ENCODE measurements at places on chromosomes 2 and 18.

- peak; percentile 5 for DNase-seq
Observed at GRCh38 chr2:202034249-202035088, 814 bp downstream of the FZD7 start.

- DNase-seq: no peak
Observed at GRCh38 chr2:181648478-181649155, 8.3 kb downstream of the CERKL start.

- no peak for DNase-seq
Observed at GRCh38 chr2:35784777-35785176, 570.8 kb upstream of the CRIM1 start.

DNA sequence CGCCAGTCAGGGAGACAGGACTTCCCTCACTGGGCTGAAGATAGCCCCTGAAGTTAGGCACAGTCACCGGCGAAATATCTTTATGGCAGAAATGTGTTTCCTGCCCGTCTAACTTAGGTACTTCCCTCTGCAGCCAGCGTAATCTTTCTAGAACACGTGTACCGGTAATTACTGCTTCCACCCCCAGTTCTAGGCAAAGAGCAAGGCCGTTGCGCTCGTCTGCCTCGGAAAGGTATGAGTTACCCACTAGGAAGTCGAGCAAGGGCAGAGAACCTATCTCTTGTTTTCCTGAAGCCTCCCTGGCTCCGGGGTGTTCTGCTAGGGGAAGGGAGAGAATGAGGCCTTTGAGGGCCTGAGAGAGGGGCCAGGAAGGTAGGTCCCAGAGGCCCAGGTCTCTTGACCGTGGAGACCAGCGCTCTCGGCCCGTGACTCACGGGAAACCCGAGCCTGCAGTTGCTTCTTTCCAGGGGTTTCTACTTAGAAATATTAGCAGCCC lies 70.0 kb downstream of the TWSG1 start:
- peak; percentile 19 for DNase-seq

- DNase-seq: no peak
Observed at GRCh38 chr18:26227051-26227670, 916 bp downstream of the TAF4B start.

DNA sequence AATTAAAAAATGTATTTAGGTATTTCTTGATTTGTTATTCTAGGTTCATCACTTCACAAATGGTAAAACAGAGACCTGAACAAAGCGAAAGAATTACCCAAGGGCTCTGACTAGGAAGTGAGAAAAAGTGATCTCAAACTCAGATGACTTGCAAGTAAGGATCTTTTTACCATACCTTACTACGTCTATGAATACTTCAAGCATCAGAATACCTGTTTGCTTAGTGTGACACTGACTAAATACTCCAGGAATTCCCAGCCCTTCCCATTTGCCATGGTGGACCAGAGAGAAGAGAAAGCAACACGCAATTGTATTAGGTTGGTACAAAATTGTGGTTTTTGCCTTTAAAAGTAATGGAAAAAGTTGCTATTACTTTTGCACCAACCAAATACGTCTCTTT lies 35.8 kb upstream of the FIGN start:
- no peak for DNase-seq

GRCh38 chr2:205898744-205899143 lies 187.2 kb downstream of the INO80D start:
- DNase-seq: no peak

DNA sequence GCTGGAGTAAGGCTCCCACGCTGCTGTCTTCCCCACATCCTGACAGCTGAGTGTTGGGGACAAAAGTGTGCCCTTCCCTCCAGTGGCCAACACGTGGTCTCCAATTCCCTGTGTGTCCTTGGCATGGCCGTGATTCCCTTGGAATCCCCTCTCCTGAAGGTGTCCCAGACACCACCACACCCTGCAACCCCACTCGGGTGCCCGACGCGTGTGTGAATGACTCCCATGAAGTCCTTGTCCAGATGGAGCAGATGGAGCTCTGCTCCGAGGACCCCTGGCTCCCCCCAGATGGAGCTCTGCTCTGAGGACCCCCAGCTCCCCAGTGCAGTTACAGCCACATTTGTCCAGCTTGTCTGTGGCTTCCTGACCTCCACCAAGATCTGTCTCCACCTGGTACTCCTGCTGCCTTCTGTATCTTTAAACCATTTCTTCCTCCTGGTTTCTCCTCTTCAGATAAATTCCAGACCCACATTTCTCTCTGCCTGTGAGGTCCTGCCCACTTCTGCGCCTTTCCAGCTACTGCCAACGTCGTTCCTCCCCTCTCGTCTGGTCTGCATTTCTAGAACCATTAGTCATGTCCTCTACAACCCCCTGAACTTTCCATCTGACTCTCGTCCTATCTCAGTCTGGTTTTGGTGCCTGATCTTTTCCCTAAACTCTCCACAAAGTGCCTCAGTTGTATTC lies 86.8 kb upstream of the PXDN start:
- DNase-seq: no peak

DNA sequence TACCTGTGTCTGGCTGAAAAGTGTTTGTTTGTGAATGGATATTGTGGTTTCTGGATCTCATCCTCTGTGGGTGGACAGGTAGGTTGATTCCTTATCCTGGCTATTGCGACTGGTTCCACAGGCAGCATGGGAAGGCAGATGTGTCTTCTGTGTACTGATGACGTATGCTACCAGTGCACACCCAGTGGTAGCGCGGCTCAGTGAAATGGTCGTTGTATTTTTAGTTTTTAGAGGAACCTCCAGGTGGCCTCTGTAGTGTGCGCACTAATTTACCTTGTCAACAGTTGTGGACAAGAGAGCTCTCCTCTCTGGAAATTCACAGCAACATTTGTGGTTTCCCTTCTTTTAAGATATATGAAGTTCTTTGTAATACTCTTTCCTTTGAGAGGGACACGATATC lies 52.5 kb downstream of the CCDC74A start:
- DNase-seq: no peak

- no peak for DNase-seq
Observed at GRCh38 chr2:23393722-23394121, 8.7 kb downstream of the KLHL29 start.
